ENCODE measurements at places on chromosomes 13 and 19.

- DNase-seq = no peak
Measured at GRCh38 chr13:42063105-42063504, 14.7 kb downstream of the DGKH start.

DNA sequence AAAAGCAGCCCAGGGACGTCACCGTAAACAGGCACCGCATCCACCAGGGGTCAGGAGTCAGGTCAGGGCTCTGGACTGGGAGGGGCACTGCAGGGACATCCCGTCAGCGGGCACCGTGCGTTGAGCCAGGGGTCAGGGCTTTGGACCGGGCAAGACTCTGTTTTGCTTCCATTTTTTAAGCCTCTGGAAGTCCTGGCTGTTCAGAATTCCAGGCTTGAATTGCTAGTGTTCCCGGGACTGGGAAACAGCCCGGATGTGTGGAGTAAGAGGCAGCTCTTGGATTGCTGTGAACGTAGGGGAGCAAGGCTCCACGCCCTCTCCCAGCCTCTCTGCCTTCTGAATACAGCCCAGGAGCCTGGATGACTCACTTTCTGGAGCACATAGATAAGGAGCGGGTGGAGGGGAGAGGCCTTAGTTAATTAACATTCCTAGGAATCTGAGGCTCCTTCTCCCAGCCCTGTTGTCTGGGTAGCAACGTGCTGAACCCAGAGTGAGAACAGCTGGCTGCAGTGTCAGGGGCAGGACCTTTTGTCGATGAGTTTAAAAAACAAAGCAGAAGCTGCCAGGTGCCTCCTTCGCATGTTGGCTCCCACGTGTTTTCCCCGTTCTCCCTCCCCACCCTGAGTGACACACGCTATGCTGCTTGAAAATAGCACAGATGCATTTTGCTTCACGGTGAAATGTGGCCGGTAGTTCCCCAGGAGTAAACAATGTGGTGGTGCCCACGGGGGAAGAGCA, 21.9 kb downstream of the ATP11A start:
- DNase-seq = no peak

GRCh38 chr13:27472941-27473340, 22.6 kb upstream of the MTIF3 start:
- DNase-seq = no peak

DNA sequence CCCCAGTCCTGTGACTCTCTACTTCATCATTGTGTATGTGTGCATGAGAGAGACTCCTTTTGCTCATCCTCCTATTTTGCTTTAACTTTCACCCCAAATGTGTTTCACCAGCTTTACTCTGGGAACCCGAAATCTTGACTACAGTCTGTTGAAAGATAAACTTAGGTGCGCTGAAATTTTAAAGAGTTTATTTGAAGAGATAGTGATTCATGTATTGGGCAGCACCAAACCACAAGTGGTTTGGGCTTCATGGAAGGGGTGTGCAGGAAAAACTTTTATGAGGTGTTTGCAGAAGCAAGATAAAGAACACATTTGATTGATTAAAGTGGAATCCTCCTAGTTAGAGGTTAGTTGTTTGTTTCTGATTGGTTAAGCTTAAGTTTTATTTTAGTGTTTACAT, 50.8 kb upstream of the RFC3 start:
- DNase-seq = no peak

GRCh38 chr19:38699647-38700349, 44.5 kb downstream of the CAPN12 start:
- DNase-seq = no peak

GRCh38 chr19:2944403-2944774, 382 bp downstream of the ZNF77 start:
- no peak for DNase-seq

- no peak for DNase-seq
Measured at GRCh38 chr13:97121894-97122293, 100.2 kb upstream of the MBNL2 start.

- DNase-seq = peak; percentile 70
Measured at GRCh38 chr19:11242864-11243797, 3.7 kb downstream of the ANGPTL8 start.

DNA sequence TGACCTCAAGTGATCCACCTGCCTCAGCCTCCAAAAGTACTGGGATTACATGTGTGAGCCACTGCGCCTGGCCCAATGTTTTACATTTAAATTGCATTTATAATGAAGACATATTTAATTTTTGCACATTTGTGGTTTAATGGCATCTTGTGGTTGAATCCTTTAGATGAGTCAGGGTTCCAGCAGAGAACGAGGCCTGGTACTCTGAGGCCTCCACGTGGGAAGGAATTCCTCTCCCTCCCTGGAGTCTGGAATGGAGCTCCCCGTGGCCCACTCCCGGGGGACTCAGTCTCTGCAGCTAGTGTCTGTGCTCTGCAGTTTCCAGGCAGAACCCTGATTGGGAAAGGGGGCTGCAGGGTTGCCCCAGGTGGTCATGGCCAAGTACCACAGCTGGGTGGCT, 24.2 kb downstream of the ZFR2 start:
- DNase-seq = no peak

DNA sequence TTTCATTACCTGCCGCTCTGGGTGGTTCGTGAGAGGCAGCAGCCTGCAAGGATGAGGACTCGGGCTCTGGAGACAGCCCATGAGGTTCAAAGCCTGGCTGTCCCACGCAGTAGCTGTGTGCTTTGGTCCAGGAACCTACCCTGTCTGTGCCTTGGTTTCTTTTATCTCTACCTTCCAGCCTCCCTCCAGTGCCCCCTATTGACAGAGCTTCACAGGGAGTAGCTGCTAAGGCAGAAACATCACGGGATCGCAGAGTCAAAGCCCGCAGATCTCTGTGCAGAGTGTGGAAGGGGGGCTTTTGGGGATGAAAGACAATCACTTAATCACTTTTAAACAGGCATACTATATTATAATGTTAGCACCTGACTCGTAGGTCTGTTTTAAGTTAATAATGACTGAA, 16.2 kb downstream of the ZNF71 start:
- no peak for DNase-seq

DNA sequence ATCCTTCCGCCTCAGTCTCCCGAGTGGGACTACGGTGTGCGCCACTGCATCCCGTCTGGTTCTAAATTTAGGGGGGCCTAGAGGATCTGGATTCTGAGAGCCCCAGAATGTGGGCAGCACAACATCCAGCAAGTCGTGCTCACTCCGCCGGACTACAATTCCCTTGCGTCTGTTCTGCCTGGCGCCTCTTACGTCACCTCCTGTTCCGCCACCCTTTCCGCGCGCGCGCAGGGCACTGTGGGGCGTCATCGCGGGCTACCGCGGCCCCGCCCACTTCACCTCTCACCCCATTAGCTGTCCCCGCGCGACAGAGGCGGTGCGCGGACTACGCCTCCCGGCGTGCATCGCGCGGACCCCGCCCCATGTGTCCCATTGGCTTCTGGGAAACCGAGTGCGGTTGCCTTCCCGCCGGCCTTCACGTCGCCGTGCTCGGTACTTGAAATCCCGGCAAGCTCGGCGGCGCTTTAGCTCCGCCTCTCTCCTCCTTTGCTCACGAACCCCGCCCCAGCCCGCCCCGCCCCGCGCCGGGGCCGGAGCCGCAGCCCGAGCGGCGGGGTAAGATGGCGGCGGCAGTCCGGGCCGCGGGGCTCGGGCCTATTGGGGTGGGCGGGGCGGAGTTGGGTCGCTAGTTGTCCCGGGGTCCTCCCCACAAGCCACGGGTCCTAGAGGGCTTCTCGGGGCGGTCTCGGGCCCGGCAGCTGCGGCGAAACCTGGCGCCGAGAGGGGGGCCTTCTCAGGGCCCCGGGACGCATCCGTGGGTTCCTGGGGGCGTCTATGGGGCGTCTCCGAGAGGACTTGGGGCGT, at the start of gene SCAF1:
Gene SCAF1 (plus strand): TSS at position 522 of the 804 bp plus-strand sequence. CDS start 2,818 bp downstream, outside the sequence.
- peak; percentile 99 for DNase-seq

GRCh38 chr13:30837227-30838159, 68.6 kb upstream of the MEDAG start:
- DNase-seq = no peak

- no peak for DNase-seq
Measured at GRCh38 chr13:44843403-44843802, 145.9 kb downstream of the NUFIP1 start.

GRCh38 chr19:28471731-28472510, 741.0 kb downstream of the UQCRFS1 start:
- DNase-seq = no peak

- DNase-seq = no peak
Measured at GRCh38 chr19:7831452-7831851, 1.4 kb downstream of the EVI5L start.

DNA sequence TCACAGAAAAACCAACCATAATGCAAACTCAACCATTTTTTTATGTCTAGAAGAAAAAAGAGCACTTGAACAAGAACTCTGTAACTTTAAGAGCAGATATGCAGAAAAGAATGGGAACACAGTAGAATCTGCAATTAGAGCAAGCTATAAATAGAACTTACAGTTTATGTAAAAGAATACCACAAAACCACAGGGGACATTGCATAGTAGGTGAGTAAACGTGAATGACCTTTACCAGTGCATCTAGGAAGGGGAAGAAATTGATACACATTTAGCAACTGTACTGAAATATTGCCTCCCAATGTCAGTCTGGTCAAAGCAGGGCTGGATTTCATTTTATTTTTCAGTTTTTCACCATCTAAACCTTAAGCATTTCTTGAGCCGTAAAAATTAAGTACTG, 242.2 kb upstream of the EDNRB start:
- no peak for DNase-seq

GRCh38 chr13:32791545-32792172, 205.4 kb downstream of the PDS5B start:
- no peak for DNase-seq

DNA sequence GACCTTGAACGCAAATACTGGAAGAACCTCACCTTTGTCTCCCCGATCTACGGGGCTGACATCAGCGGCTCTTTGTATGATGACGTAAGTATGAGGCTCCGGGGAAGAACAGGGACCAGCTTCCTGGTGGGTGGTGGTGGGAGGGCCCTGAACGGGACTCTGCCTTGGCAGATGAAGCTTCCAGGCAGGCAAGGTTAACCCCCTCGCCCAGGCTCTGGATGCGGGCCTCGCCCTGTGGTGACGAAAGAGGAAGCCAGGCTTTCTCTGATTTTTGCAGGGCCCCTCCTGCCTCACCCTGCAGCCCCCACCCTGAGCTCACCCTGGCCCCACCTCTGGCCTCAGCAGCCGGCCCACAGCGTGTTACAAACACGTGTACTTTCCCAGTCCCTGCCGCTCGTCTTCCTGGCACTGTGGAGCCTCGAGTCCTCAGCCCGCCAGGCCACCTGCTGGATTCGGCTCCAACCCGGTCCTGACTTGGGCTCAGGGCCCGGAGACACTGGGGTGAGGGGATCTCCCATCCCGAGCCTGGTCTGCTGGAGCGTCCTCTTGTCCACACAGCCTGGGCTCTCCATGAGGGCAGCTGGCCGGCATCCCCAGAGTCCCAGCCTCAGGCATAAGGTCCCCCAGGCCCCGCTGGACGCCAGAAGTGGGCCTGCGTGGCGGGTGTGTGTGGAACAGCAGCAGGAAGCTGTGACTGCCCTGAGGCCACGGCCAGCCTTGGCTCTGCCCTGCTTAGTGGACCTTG, 72.4 kb downstream of the KDM4B start:
- no peak for DNase-seq

GRCh38 chr19:42606660-42607351, 12.1 kb upstream of the CEACAM8 start:
- peak; percentile 3 for DNase-seq

DNA sequence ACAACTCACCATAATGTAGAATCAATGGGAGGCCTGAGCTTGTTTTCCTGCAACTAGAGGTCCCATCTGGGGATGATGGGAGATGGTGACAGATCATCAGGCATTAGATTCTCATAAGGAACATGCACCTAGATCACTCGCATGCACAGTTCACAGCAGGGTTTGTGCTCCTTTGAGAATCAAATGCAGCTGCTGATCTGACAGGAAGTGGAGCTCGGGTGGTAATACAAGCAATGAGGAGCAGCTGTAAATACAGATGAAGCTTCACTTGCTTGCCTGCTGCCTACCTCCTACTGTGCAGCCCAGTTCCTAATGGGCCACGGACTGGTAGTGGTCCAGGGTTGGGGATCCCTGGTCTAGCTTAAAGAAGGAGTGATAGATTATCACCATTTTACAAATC, 33.0 kb downstream of the KPNA3 start:
- DNase-seq = no peak

- DNase-seq = no peak
Measured at GRCh38 chr19:54648129-54648528, 14.7 kb upstream of the LILRB4 start.

- no peak for DNase-seq
Measured at GRCh38 chr13:101398191-101398590, 18.1 kb downstream of the NALCN start.

DNA sequence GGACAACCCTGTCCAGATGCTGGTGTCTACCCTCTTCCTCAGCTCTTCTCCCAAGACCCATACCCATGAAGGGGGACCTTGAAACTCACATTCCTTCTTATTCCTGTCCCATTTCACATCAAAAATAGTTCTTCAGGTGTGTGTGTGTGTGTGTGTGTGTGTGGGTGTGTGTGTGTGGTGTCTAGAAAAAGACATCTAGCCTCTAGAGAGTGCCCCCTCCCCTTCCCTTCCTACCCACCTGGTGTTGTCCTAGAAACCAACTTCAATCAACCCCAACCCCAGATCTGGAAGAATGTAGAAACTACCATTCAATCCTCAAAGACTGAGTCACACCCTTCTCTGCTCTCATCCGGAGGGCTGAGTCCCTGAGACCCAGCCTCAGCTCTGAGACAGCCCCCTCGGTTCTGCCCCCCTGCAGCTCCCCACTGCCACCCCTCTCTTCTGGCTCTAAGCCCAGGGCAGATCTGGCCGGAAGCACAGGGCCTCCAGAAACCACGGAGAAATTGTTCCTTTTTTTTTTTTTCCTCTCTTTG, 3.5 kb downstream of the KCNN4 start:
- no peak for DNase-seq

DNA sequence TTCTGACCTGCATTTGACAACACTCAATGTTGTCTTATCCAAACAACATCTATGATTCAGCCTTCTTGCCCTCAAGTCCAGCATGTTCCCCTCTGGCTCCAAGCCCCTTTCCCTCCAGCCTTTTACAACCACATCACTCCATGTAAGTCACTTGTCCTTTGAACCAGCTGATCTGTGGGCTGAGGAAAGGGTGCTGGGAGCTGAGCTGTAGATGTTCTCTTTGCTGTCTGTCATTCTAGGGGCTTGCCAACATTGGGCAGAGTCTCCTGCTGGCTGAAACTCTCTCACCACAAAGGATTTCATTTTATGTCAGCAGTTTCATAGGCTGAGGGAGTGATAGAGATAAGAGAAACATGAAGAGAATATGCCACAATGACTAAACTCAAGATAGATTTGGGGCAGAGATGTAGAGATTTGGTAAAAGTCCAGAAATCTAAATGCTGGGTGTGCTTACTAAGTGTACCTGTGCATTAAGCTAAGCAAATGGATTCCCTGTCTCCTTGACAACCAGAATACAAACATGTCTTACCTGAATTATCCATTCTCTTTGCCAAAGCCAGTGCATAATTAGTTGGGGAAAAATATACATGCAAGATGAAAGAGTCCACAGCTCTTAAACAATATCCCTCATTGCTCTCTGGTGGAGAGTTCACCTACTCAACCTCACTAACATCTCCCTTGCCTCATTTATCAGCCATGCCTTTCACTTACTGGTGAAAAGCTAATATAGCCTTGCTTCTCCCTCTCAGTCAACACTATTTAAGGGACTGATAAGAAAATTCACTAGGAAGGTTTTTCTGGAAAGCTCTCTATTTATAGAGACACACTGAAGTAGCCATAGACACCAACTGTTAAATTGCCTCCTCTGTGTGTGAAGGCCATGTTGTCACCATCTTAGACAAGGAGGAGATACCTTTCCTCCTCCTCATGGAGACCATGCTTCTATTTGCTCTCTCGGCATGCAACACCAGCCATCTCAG, 175.5 kb upstream of the SERP2 start:
- no peak for DNase-seq
